ENCODE measurements at places on chromosomes 7 and 10.

GRCh38 chr10:47451998-47452494 is 31.9 kb downstream of the ANXA8 start:
- DNase-seq = no peak

DNA sequence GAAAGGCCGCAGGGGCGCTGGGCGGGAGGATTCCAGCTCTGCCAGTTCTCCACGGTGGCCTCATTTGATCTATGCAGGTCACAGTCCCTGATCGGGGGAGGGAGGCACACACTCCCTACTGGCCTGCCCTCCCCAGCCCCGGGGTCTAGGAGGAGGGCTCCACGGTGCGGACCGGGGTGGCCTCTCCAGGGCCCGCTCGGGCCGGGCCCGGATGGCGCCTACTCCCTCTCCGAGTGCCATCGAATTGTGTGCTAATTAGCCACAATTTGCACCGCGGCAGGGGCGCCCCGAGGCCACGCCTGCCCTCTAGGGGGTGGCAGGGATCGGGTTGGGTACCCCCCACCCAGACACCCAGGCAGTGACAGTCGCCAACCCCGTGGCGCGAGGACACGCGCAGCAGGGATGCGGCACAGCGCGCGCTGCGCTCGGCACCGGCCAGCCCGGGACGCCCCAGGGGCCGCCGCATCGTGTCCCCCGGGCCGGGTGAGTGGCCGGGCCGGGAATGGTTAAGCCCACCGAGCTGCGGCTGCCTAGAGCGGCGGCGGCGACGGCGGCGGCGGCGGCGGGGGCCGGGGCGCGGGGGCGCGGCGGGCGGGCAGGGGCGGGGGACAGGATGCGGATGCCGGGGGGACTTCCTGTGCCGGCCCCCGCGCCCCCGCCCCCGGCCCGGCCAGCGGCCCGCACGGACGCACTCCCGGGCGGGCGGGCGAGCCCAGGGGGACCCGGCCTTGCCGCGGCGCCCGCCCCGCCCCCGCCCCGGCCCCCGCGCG is at the start of gene ZNF853:
Gene ZNF853, plus strand, starts transcription at position 658 of the 770 bp plus-strand sequence. CDS start 565 bp downstream, outside the sequence.
- DNase-seq = no peak

- DNase-seq = no peak
Measured at GRCh38 chr7:68424658-68425297, 1173.5 kb upstream of the AUTS2 start.

DNA sequence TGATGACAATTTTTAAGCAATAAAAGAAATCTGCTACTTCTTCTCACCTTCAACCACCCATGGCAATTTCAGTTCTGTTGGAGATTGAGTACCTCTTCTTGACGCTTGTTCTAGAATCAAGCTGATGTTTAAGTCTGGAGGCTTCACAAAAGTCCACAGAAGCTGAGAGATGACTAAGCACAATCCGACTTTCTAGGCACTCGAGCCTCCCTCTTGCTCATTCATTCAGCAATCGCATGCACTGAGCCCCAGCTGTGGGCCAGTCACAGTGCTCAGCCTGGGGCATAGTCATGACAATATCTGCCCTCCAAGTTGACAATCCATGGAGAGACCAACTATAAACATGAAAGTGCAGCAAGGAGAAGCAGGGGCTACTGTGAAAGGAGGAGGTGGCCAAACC is 103.2 kb downstream of the IPMK start:
- no peak for DNase-seq

DNA sequence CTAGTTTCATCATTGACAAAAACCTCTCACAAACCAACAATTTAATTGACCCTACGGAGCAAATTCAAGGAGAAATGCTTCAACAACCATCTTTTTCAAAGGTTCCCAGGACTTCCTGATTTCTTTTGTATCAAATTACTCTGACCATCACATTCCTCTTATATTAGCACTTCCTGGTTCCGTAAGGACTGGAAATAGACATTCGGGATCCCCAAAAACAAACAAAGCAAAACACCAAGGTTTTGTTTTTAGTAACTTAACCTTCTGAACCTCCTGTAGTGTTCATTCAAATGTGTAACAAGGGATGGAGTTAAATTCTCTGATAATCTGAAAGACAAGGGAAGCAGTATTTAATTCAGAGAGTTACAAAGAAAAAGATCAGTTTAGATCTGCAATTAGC is 387.6 kb upstream of the NRP1 start:
- DNase-seq = no peak
